ENCODE measurements at places on chromosomes 16 and 17. TPM values are rescaled to one million over a fixed set of nuclear protein-coding genes. Genes with fewer than 3 reads are reported as not detected.

- DNase-seq: no peak
- H3K4me3 ChIP-seq: no peak overlapping the region
- no peaks in the 10 kb centered on the region for H3K4me1 ChIP-seq
- no peaks in the 10 kb centered on the region for H3K27me3 ChIP-seq
- no peak overlapping the region for H3K27ac ChIP-seq
- no peaks in the 10 kb centered on the region for H3K36me3 ChIP-seq
Observed at GRCh38 chr17:56925088-56925487, 11.2 kb upstream of the TRIM25 start.

FAM83G gene
- total RNA-seq: 20.1 TPM

DNA sequence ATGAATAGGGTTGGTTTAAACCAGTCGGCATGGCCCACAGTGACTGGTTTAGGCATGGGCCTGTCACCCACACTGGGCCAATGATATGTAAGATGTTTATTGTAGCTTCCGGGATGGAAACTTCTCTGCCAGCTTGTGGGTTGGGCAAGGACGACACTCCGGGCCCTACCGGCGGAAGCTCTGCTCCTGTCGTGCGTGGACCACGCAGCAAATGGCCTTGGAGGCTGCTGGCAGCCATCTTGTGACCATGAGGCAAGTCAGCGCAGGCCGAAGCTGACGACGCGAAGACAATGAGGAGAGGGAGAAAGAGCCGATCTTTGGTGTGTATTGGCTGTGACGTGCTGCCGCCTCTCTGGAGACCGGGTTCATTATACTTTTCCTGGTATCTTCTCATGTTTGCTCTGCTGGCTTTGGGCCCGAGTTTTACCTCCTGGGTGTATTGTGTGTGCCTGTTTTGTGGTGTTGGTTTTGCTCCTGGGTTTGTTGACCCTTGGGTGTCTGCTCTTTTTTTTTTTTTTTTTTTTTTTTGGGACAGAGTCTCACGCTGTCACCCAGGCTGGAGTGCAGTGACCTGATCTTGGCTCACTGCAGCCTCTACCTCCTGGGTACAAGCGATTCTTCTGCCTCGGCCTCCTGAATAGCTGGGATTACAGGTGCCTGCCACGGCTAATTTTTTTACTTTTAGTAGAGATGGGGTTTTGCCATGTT, 15.4 kb downstream of the SLC25A10 start:
- H3K4me3 ChIP-seq: no peak overlapping the region
- H3K4me1 ChIP-seq: peaks cover 23% of the 10 kb centered on the region
- peak; percentile 59 for DNase-seq

CCL4 gene
- total RNA-seq: 9.3 TPM

TPSG1 gene
- total RNA-seq: not detected

GRCh38 chr17:32503251-32504165, 16.7 kb downstream of the CDK5R1 start:
- peaks cover 23% of the 10 kb centered on the region for H3K4me1 ChIP-seq
- H3K4me3 ChIP-seq: no peak overlapping the region
- peak overlapping the region; percentile 76 for H3K27ac ChIP-seq
- DNase-seq: no peak
- H3K27me3 ChIP-seq: no peaks in the 10 kb centered on the region

ABCA9 gene
- 30.4 TPM for total RNA-seq

DNA sequence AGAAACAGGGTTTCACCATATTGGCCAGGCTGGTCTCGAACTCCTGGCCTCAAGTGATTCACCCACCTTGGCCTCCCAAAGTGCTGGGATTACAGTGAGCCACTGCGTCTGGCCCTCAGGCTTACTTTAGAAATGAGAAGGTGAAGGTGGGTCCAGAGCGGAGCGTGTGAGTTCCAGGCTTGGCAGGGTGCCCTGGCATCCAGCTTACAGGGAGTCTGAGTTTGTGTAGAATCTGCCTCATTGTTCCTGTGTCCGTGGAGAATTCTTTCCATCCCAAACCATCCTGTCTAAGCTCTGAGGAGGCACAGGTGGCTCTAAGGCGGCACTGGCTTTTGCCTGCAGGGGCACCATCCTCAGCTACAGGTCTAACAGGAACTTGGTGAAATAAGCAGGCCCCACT, 50.6 kb downstream of the RAB11FIP3 start:
- no peaks in the 10 kb centered on the region for H3K27me3 ChIP-seq
- H3K27ac ChIP-seq: no peak overlapping the region
- H3K4me1 ChIP-seq: no peaks in the 10 kb centered on the region
- DNase-seq: no peak

Measured in stomach (tissue), 19 donors.